Activated T-cell treated with anti-CD3 and anti-CD28 coated beads, Interleukin-2, amount 50 U/mL, for 4 hours (primary cell): ENCODE measurements at places on chromosomes 4 and X.

DNA sequence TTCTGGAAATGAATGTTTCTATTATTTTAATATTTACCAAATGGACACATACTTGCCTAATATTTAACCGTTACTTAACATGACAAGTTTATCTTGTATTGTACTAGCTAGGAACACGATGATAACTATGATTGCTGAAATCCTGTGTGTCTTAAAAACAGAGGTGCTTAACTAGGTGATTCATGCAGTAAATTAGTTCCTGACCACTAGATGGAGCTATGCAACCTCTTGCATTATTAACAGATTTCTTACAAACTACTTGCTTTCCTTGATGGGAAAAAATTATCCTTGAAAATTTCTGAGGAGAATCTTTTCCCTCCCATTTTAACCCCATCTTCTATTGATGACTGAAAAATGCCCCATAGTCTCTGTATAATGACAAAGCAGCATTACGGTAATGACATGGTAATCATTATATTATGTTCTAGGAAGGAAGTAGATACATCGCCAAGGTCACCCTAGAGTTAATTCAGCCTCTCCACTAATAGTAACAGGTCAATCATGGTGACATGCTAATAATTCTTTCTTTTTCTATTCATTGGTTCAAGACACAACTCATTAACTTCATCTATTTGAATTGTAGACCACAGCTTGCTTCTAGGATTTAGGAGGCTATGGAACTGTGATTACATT is 844.2 kb downstream of the RAPGEF2 start:
- no peak for DNase-seq

GRCh38 chr4:168847771-168848502 is 162.1 kb downstream of the CBR4 start:
- no peak for DNase-seq

GRCh38 chrX:132367984-132368383 is 120.9 kb downstream of the MBNL3 start:
- DNase-seq, result no peak

GRCh38 chr4:36325499-36325898 is 44.1 kb downstream of the DTHD1 start:
- no peak for DNase-seq

GRCh38 chrX:134810211-134810610 is 151.9 kb upstream of the PLAC1 start:
- no peak for DNase-seq

DNA sequence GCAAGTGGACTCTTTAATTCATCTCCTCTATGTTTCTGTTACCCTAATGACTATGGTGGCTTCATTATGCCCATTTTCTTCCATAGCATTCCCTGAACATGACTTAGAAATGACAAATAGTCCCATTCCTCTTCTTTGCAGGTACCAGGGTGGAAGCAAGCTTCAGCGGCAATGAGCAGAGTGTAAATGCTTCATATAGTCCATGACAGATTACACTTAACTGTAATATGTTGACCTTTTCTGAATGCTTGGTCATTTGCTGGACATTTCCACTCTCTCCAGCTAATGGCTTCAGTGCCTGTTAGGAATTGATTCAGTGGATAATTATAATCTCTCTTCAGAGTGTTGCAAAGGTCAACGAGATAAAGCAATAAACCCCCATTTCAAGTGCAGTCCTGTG is 129.7 kb upstream of the PRPS2 start:
- DNase-seq, result no peak
